ENCODE measurements at places on chromosomes 6 and 20.

- no peak for DNase-seq
Measured at GRCh38 chr6:32416036-32416435, 9.1 kb upstream of the BTNL2 start.

GRCh38 chr20:63313349-63314014, 20.5 kb downstream of the COL20A1 start:
- no peak for DNase-seq

DNA sequence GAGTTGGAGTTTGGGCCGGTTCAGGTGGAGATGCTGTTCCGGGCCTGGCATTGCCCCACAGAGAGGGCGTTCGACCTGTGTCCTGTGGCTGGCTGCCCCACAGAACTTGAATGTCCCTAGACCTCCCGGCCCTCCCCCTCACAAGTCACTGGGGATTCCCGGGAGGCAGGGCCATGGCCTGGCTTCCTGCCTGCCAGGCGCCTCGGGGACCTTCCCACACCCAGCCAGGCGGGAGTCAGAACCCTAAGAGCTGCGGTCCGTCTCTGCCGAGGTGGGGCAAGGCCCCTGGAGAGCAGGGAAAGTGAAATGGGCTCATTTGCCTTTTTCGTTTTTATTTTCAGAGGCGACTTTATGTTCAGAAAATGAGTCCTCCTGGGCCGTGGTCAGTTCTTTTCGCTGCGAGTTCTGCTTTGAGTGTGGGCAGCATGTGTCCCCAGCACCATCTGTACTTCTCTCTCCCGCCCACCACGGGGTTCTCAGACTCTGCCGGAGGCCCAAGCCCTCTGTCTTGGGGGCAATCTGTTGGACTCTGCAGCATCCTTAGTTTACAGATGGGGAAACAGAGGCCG, 8.5 kb downstream of the RBM38 start:
- DNase-seq = no peak

- DNase-seq = no peak
Measured at GRCh38 chr6:157484181-157484580, 103.2 kb downstream of the ZDHHC14 start.

DNA sequence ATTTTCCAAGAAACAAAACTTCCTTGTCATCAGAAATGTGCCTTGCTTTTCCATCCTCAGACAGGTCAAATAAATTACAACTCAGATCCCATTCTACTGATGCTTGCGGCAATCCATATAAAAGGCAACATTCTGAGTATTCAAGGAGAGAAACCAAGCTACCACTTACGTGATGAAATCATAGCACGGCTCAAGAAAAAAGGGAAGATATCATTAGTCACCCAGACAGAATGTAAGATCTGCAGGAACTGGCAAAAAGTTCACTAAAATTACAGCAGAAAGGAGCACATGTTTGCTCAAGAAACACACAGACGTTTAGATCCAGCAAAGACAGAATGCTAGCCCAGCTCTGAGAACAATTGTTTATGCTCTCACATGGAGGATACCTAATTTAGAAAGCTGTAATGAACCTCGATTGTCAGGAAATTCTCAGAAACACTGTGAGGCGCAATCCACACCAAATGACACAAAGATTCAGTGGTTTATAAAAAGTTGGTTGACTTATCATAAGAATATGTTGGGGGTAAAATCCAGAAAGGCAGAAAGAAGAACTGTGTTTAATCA, 304.2 kb downstream of the ADGRG6 start:
- no peak for DNase-seq

Measured in activated naive CD4-positive, alpha-beta T cell (primary cell).